ENCODE measurements at places on chromosomes 5 and 9.

- no peak for DNase-seq
Observed at GRCh38 chr5:176646707-176647029, 616 bp upstream of the TSPAN17 start.

GRCh38 chr5:41415242-41415641, 95.2 kb downstream of the PLCXD3 start:
- DNase-seq: no peak

DNA sequence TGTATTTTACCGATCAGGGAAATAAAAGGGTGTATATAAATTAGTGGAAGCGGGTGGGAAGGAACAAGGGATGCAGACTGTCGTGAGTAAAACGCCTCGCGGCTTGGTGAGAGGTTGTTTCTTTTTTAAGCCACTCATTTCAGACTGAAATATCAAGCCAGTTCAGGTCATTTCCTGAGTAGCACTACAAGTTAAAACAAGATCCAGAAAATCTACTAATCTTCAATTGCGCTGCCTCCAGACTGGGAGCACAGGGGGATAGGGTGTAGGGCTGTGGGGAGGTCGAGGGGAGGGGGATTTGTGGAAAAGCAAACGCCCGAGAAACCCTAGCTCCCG, 140.8 kb downstream of the TSSK1B start:
- DNase-seq: no peak

DNA sequence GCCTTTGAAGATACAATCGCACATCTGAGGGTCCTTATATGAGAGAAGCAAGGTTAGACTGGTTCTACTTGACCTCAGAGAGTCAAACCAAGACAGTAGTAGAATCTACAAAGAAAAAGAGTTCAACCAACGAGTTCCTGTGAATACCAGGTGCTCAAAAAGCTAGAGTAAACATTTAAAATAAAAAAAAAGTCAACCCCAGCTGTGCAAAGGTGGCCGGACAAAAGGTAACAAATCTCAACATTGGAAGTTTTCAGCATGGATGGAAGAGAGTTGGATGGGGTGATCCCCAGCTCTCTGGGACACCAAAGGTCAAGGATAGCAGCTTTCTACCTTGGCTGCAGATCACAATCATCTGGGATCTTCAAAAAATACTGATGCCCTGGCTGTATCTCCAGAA, 14.4 kb downstream of the SHB start:
- DNase-seq: no peak

DNA sequence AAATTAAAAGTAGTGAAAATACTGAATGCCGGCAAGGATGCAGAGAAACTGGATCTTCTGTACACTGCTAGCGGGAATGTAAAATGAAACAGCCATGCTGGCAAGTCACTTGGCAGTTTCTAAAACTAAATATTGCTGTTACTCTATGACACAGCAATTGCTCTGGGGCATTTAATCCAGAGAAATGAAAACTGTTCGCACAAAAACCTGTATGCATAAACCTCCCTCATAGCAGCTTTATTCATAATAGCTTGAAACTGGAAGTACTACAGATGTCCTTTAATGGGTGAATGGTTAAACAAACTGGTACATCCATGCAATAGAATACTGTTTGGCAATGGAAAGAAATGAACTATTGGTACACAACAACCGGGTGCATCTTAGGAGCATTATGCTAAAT, 167.2 kb downstream of the ARHGAP26 start:
- no peak for DNase-seq

Measured in putamen (tissue), 1 donor.